ENCODE measurements at places on chromosomes 11 and 22.

DNA sequence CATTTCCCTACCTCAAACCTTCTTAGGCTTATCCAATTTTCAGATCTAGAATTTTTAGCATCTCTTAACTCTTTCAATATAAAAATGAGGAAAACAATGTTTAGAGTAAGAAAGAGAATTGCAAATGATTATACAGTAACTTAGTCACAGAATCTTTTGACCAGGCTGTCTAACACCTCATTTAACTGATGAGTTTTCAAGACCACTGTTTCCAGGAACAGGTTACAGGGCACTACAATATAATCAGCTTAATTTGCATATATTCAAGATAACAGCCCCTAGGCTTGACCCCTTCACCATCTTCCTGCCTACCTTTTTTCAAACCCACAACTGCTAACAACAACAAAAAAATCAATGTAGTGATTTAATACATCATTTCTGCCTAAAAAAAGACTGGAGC, 12.7 kb downstream of the NUMA1 start:
- no peak for DNase-seq

- DNase-seq = no peak
Observed at GRCh38 chr11:87374038-87374807, 336.5 kb downstream of the TMEM135 start.

DNA sequence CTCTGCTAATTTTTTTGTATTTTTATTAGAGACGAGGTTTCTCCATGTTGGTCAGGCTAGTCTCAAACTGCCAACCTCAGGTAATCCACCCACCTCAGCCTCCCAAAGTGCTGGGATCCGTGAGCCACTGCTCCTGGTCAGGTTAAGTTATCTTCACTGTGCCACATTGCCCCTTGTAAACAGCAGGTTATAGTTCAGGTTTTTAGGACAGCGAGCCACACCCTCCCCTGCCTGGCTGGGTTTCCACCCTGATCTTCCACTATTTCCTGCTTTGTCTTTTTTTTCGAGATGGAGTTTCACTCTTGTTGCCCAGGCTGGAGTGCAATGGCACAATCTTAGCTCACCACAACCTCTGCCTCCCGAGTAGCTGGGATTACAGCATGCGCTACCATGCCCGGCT, 16.1 kb downstream of the ACO2 start:
- no peak for DNase-seq

DNA sequence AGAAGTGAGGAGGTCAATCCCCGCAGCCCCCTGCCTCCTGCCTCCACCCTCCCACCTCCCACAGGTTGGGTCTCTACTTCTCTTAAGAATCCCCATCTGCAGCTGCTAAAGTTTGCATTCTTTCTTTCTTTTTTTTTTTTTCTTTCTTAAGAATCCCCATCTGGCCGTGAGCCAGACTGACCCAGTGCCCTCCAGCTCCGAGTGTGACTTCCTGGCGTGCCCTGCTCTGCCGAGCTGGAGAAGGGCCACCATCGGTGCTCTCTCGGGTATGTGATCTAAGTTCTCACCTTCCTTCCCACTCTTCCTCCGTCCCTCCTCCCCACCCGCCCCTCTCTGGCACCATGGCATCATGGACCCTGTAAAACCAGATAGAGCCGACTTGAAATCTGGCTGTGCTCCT, 66.7 kb upstream of the LMO1 start:
- no peak for DNase-seq

DNA sequence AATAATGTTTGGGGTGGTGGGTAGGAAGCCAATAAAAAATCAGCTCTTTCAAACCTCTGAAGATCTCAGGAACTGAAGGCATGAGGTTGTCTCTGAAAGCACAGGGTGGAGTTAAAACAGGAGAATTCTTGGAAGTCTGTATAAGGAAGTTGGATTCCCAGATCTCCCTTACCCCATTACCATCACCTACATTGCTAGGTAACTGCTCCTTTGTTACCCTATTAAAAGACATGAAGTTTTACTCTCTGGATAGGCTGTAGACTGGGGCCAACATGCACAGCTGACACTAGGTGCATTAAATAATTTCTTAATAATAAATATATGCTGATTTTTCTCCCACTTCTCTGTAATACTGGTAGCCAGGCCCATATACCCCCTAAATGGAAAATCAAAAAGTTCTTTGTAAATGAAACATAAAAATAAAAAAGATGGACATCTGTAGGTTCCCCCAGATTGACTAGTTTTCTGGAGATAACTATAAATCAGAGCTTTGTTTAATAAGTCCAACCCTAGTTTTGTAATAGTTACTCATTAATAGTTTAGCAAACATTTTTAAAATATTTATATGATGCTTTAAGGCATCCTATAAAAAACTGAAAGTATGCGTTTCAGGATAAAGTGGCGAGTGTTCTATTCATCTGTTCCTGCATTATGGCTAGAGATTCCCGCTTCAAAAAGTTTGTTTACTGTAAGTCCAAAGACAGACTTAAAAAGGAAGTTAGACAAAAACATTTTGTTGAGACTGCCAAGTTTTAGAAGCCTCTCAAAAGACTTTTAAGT, 63.8 kb downstream of the KIF18A start:
- DNase-seq = no peak

GRCh38 chr11:119664063-119664572, 64.9 kb downstream of the NECTIN1 start:
- no peak for DNase-seq

DNA sequence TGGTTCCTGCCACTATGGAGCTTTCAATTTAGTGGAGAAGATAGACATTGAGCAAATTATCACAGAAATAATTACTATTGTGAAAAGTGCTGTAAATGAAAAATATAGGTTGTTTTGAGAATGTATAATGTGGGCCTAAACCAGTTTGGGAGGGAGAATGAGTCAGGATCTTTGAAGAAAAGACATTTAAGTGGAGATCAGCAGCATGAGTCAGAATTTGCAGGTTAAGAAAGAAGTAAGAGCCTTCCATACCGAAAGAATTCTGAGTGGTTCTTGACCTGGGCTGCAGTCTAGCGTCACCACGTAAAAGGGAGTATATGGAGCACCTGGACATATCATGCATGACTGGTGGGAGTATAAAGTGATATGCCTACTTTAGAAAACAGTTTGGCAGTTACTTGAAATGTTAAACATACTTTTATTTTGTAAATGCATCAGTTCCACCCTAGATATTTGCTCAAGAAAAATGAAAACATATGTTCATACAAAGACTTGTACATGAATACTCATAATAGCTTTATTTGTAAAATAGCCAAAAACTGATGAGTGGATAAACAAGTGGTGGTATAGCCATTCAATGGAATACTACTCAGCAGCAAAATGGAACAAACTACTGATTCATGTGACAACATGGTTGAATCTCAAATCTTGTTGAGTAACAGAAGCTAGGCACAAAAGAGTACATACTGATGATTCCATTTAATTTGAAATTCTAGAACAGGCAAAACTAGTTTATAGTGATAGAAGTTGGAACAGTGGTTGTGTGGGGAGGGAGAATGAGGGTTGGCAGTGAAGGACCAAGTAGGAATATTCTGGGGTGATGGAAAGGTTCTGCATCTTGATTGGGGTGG, 99.2 kb downstream of the STIM1 start:
- DNase-seq = no peak

DNA sequence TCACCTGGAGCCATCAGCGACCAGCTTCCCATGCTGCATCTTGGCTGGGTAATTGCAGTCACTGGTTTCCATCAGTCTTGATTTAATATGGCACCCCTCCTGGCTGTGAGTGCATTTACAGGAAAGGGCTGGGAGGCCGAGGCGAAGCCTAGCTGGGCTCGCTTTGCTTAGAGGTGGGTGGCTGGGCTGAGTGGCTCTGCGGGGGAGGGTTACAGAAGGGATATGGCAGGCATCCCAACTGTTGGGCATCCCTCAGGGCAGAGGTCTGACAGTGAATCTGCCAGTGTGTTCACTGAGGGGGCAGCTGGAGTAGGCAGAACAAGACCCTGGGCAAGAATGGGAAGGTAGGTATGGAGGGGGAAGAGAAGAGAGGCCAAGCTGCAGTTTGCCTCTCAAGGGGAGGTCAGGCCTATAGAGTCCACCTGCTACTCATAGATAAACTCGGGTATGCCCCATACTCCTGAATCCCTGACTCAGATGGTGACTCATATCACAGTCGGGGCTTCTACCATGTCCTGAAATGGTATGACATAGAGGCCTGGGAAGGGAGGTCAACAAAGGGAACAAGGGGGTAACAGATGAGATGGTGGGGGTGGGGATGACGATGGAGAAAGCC, 77.5 kb upstream of the PHOX2A start:
- no peak for DNase-seq

- peak; percentile 68 for DNase-seq
Observed at GRCh38 chr11:34585735-34586487, 35.0 kb upstream of the EHF start.

- no peak for DNase-seq
Observed at GRCh38 chr22:49825436-49825835, 2.2 kb downstream of the BRD1 start.

GRCh38 chr11:60970369-60970774, 1.1 kb upstream of the CD6 start:
- no peak for DNase-seq

- no peak for DNase-seq
Observed at GRCh38 chr11:69127081-69127850, 28.5 kb upstream of the SMIM38 start.

GRCh38 chr11:43756575-43756974, 76.0 kb downstream of the HSD17B12 start:
- DNase-seq = no peak

Data from NCI-H748 treated with DMSO at 0.1 percent for 48 hours (cell line).